Progenitor cell of endocrine pancreas (in vitro differentiated cells): ENCODE measurements at places on chromosomes 3 and 15.

DNA sequence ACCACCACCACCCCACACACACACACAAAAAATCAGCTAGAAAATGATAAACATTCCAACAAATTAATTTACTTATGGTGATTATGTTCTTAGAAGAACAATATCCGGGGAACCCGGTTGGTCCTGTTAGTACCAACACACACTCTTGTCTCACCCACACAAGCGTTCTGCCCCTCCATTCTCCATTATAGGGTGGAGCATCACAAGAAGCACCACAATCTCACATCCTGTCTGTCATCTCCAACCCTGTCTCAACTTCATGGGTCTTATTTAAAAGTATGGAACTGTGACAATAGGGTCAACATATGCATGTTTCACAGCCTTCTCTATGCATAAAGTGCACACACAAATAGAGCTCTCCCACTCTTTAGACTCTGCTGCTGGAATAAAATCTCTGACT, 5.6 kb downstream of the GSK3B start:
- DNase-seq: no peak

GRCh38 chr15:40444736-40445135, 4.0 kb downstream of the BAHD1 start:
- no peak for DNase-seq

GRCh38 chr3:60998858-60999257, 252.4 kb downstream of the FHIT start:
- no peak for DNase-seq

GRCh38 chr3:117130222-117130621, 420.6 kb downstream of the TUSC7 start:
- no peak for DNase-seq

DNA sequence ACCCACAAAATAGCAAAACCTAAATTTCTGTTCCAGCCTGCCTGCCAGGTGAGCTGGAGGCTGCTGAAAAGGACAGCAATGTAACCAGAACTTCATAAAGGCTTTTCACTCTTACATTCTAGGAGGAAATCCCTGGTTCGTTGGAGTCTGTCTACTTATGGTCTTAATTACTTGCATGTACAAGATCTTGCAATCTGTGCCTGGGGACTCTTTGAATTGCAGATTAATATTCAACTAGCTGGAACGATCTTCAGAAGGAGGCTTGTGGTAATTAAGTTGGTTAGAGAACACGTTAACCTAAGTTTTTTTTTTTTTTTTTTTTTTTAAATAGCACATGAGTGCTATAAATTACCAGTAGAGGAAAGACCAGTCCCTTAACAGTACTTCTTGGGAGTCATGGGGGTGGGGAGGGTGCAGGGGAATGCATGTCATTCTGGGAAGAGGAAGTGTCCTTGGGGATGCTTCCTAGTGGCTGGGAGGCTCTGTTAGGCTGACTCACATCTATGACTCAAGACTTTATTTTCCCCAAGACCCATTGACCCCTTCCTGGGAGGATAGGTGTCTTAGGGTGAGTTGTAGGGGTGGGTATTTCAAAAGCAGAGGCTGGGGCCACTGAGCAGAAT, 139.8 kb downstream of the RAB11A start:
- DNase-seq: no peak

GRCh38 chr3:186828340-186828739, 14.2 kb upstream of the ADIPOQ start:
- no peak for DNase-seq

- DNase-seq: no peak
Observed at GRCh38 chr3:181971424-181971823, 259.7 kb downstream of the SOX2 start.
